ENCODE measurements at places on chromosomes 1 and 21.

GRCh38 chr1:95232646-95233318 is 1.2 kb upstream of the RWDD3 start:
- DNase-seq = no peak

DNA sequence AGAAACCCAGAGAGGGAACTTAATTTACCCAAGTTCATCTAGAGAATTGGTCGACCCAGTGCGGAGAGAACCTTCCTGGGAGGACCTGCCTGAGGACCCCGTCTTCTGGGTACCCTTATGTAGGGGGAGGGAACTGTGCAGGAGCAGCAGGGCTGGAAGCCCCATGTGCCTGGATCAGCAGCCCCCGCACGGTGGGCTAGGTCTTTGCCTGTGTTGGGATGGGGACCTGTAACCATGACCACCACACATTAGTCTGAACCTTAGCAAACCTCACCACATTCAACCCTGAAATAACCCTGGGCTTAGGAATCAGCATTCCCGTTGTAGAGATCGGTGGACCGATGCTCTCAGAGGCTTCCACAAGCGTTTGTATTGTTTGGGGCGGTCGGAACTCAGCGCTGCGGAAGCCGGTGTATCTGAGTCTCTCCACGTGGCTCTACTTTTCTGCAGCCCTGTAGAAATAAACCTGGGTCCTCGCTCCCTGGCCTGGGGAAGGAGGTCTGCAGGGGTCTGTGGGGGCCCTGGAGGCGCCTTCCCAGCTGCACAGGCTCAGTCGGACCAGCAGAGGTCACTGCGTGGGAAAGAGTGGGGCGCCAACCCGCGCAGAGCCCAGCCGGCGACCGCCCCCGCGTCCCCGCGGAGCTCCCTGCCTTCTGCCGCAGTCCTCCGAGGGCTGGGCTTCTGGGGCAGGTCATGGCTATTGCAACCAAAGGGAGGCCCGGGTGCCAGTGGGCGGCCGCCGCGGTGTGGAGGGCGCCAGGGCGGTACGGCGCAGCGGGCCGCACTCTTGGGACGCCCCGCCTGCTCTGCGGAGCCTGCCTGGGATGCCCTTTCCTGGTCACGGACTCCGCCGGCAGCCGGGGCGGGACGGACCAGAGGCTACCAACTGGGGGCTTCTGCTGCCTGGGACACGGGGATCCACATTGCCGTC is 36.2 kb upstream of the KCNA10 start:
- DNase-seq = peak; percentile 31

DNA sequence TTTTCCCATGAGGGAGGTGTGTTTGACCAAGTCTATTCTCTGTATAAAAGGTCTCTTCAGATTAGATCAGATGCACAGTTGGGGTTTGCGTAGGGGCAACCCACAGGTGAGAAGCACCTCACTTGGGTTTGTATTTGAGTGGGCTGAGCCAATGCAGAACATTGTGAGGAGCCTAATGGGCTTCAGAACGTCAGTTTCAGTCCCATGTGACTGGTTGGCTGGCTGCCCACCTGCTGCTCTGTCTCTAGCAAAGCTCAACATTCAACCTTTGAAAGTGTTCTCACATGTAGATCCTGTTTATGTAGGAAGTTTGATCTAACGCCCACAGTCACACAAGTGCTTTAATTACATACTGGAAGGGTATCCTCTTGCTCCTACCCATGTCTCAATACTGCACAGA is 105.5 kb downstream of the FASLG start:
- DNase-seq = no peak

DNA sequence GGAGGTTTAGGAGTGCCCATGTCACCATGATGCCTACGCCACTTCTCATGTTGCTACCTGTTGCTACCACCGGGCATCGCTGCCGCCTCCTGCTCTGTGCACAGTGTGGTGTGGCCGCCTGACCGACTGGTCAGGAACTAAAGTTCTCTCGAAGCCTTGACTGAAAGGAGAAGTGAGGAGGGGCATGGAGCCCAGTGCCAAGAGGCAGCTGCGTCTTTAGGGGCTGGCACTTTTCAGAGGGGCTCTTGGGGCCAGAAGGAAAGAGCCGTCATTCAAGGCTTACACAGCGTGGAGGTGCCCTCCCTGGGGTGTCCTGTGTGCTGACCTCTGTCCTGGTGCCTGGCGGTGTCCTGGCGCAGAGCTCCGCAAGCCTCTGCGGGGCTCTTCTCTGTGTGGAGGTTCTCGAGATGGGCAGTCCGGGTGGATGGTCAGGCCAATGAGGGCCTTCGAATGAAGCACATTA is 57.2 kb downstream of the ADARB1 start:
- DNase-seq = no peak

GRCh38 chr1:102262994-102263393 is 266.3 kb upstream of the OLFM3 start:
- no peak for DNase-seq

DNA sequence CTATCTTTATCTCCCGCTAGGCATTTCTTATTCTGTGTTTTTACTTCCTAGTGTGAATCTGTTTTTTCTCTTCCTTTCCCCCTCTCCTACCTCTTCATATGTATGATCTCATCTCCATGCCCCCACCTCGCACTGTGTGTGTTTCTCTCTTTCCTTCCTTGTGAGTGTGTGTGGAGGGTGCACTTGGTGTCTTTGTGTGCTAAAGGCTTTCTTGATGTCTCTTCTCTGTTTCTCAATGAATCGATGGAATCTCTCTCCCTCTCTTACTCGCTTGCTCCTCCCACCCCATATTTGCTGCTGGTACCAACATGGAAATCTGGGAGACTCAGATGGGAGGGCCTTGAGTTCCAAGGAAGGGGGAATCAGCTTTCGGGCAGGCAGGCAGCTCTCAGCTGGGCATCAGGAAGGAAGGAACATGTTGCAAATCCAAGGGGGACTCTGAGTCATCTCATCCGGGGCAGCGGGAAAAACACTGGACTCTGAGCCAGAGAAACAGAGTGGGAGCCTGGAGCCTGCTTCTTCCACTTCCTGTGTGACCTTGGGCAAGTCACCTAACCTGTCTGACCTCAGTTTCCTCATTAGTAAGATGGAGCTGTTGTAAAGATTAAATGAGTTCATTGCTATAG is 147.5 kb downstream of the PTPRU start:
- DNase-seq = no peak

GRCh38 chr1:182716740-182717720 is 32.6 kb upstream of the RGS8 start:
- no peak for DNase-seq

- DNase-seq = no peak
Measured at GRCh38 chr1:22518379-22518778, 44.9 kb upstream of the EPHA8 start.

- peak; percentile 28 for DNase-seq
Measured at GRCh38 chr1:216221260-216221700, 202.0 kb downstream of the USH2A start.

GRCh38 chr1:244794071-244794470 is 41.4 kb upstream of the COX20 start:
- no peak for DNase-seq

- no peak for DNase-seq
Measured at GRCh38 chr1:54009406-54009805, 8.6 kb downstream of the LDLRAD1 start.

DNA sequence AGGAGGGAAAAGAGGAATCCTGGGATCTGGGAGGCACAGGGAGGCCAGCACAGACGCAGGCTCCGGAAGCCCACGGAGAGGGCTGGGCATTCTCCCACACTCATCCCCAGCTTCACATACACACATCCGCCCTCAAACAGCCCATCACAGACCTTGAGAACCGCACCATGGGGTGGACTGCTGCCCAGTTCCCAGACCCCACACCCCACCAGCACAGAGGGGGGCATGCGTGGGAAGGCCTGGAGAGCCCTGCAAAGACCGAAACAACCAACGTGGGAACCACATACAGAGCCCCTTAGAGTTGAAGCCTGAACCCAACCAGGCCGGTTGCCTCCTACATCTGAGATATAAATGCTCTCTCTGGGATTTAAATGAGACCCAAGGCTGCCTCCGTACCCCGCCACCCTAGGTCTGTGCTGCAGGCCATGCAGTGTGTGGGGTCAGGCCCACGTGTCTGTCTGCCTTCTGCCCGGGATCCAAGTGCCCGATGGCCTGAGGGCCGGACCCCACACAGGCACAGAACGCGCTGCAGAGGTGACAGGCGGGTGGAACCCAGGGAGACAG is 126.2 kb upstream of the COL6A1 start:
- DNase-seq = no peak

- no peak for DNase-seq
Measured at GRCh38 chr1:206100226-206100815, 16.9 kb downstream of the AVPR1B start.

DNA sequence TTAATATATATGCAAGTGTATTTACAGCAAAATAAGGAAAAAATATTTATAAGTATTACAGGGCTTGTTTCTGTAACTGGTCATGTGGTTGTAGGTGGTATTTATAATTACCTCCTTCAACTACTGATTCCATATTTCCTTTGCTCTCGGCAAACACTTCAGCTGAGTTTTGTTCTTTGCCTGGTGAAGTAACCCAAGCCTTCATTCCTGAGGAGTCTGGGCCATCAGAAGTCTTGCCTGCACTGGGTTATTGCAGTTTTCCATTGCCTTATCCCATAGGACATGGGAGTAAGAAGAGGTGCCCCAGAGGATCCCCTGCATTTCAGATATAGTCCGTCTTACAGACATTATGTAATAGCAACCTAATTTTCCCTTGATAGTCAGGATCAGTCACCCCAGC is 23.8 kb downstream of the MARK1 start:
- no peak for DNase-seq

GRCh38 chr1:161230762-161231161 is 4.9 kb downstream of the TOMM40L start:
- DNase-seq = no peak

DNA sequence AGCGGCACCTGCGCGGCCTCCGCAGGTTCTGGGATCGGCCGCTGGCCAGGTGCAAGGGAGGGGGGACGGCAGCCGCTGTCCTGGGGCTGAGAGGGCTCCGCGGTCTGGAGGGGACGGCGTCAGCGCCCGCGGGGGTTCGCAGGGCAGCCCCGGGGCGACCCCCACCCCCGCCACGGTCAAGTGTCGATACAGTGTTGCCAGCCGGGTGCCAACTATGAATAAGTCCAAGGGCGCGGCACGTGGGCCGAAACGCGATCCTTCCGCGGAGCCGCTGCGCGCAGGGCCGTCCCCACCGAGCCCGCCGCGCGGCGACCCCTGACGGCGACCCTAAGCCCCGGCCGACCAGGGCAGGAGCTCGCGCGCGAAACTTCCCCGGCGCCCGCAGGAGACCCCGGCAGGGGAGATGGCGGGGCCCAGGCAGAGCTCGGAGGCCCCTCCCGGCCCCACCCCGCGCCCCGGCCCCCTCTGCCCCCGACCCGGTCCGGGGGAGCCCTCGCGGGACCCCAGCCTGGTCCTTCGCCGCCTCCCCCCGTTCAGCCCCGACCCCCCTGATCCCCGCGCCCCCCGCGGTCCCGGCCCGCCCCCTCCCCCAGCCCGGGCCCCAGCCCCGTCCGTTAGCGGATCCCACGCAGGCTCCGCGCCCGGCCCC is 586 bp upstream of the AGPAT3 start:
- DNase-seq = no peak

DNA sequence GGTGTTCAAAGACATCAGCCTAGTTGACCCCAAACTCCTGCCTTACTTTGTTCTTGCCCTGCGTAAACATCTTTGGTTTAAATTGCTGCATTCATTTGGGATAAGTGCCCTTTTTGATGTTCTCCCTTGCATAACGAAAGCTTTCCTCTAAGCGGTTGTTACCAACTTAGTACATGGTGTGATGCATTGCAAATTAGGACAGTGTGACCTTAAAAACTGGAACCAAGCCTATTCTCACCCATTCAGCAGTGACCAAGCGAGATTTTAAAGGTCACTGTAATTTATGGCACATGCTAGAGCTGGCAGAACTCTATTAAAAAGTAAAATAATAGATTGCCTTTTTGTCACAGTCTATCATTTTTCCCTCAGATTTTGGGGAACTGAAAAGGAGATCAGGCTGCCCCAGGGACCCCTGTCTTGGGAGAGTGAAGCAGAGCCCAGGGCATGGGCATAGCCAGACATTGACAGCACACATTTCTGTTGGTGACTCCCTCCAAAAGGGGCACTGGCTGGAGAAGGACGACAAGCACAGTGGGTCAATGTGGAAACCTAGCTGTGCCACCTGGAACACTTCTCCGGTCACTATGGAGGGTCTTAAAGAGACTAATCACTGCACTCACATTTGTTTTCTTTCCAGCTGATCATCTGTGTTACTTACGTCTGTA is 63.9 kb downstream of the KCNK1 start:
- DNase-seq = no peak

DNA sequence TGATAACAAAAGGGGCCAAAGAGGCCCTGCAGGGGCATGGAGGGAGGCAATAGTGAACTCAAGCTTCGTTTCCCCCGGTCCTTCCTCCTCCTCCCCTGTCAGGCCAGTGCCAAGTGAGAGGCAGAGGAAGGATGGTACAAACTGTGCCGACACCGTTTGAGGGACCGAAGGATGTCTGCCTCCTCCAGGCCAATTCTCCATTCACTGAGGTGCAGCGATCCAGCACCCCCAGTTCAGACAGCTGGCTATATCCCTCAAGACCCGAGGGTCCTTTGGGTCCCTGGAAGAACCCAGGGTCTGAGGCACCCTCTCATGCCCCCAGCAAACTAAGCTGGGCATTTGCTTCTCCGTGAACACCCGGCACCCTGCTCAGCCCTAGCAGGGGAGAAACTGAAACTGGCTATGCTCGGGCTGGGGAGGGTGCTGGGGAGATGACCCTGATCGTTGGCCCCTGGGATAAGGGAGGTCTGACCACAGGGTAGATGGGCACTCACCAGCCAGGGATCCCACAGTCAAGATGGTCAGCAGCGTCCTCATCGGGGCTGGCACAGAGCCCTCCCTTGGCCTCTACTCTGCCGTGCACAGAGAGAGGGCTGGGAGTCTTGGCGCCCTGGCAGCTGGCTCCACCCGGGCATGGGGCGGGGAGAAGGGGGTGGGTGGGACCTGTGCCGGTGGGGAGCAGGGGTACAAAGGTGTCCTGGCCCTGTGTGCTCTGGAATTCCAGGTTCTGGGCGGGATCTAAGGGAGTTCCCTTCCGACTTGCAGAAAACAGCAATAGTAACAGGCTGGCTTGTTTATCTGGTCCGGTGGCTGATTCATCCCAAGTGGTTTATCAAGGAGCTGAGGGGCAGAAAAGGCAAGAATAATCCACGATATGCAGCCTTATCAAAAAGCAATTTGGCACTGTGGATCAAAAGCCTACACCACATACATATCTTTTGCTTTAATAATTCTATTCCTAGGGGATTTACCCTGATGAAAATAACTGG is at the start of gene IL22RA1:
Gene IL22RA1, minus strand, starts transcription at position 595 of the 989 bp plus-strand sequence. Its CDS starts 58 bp downstream, at position 537.
- DNase-seq = no peak

- no peak for DNase-seq
Measured at GRCh38 chr1:234069760-234070159, 165.3 kb downstream of the SLC35F3 start.

DNA sequence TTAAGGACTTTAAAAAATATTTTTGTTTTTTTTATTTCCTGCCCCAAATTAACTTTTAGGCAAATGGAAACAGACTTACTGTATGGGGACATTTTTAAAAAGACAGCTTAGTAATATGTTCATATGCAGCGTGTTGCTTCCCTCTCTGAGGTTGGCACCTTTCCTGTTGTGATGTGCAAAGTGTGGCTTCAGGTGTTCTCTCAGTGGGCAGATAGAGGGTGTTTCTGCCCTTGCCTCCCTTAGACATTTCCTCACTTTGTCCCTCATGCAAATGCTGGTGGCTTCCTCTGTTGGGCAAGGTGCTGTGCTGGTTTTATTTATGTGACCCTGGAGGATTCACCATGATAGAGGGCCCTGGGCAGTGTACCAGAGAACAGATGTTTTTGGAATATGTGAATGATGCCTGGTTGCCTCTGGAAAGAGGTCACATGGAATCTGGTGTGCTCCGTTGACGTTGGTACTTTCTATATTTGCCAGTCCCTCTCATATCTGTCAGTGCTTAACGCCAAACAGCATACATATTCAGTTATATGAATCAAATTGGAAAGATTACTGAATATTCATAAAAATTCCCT is 123.5 kb downstream of the PATJ start:
- no peak for DNase-seq
